Right ventricle myocardium superior (tissue), 1 donor: ENCODE measurements at places on chromosomes 5 and 9. TPM values are rescaled to one million over a fixed set of nuclear protein-coding genes. Genes with fewer than 3 reads are reported as not detected.

- DNase-seq: no peak
Measured at GRCh38 chr5:125175348-125176004, 429.0 kb upstream of the ZNF608 start.

- no peak for DNase-seq
Measured at GRCh38 chr9:78319197-78320029, 22.5 kb downstream of the PSAT1 start.

- no peak for DNase-seq
Measured at GRCh38 chr5:22577711-22578110, 275.4 kb downstream of the CDH12 start.

The SLC34A1 gene
- total RNA-seq: not detected

DNA sequence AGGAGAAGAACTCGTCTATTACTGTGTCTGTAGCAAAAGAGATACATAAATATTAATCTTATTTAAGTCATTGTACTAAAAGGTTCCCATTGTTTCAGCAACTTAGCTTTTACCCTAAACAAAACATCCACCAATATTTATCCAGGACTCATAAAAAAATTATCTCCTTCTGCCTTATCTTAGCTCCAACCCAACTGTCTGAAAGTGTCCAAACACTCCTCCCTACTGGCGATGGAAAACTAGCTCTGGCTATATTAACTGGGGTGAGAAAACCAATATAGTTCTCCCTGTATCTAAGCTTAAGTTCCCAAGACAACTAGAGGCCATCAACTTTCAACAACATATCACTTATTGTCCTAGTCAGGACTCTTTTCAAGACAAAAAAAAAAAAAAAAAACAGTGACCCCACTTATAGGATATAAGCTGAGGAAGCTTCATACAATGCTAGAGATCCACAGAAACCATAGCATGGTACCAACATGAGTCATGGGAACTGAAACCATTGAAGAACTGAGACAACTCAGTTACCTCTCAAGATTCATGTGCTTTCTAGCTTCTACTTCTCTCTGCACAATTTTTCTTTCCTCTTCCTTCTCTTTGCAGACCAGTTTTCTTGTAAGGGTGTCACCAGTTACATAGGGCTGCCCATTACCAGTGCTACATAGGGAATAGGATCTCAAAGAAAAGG, 150.7 kb upstream of the RASA1 start:
- no peak for DNase-seq

- DNase-seq: no peak
Measured at GRCh38 chr9:96478829-96479371, 28.9 kb downstream of the HABP4 start.

GRCh38 chr5:91937121-91937520, 554.0 kb upstream of the ARRDC3 start:
- DNase-seq: no peak

- no peak for DNase-seq
Measured at GRCh38 chr9:103514767-103515166, 519.6 kb downstream of the CYLC2 start.

The ZNF608 gene
- 8.6 TPM for total RNA-seq

DNA sequence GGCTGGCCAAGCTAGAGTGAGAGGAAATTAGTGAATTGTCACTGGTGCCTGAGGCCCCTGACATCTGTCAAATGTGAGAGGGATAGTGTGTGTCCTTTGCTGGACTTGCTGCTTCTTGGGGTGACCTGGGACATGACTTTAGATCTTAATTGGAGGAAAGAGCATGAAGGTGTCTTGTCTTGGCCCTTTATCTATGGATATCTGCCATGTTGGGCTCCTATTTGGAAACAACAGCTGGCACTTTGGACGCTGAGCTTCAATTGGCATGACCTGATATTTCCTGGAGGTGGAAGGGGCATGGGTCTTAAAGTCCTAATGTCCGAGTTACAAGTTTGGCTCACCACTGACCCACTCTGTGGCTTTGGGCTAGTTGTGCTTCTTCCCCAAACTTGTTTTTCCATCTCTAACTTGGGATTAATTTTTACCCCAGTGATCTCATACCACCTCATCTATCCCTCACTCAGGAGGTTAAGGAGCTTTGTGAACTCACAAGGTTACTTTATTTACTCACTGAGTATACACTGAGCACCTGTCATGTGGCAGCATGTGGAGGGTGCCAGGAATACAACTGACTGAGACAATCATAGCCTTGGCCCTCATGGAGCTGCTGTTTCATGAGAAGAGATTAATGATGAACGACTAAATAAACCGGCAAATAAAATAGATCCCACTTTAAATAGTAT, 30.1 kb upstream of the CXCL14 start:
- DNase-seq: no peak

The HINT1 gene
- 194 TPM for total RNA-seq

DNA sequence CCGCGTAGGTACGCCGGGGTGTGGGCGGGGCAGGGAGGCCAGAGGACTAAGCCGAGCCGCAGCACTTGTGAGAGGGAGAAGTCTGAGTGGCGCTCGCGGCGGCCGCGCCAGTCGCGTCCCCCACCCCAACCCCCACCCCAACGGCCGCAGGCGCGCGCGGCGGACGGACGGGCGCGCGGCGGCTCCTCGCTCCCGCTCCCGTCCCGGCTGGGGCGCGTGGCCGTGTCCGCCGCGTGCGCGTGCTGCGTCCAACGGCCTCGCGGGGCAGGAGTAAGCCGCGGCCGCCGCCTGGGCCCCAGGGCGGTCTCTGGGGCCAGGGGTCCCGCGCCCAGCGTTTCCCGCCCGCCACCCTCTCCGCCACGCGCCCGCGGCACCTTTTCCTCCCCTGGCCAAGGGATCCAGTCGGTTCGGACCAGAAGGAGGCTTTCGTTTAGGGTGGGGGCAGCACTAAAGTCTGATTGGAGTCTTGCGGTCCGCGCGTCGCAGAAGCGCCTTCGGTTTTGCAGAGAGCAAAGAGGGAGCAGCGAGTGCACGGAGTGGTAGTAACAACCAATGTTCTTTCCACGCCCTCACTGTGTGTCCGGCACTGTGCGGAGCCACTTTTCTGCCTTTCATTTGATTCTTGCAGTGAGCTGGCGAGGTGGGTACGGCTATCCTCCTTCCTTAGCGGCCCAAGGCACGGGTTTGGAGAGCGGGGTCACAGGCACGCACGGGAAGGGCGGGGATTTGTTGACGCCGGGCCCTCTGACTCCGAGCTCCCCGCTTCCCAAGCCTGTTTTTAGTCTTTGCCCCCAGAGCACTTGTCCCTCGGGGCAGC, 483 bp downstream of the G3BP1 start:
- peak; percentile 62 for DNase-seq

DNA sequence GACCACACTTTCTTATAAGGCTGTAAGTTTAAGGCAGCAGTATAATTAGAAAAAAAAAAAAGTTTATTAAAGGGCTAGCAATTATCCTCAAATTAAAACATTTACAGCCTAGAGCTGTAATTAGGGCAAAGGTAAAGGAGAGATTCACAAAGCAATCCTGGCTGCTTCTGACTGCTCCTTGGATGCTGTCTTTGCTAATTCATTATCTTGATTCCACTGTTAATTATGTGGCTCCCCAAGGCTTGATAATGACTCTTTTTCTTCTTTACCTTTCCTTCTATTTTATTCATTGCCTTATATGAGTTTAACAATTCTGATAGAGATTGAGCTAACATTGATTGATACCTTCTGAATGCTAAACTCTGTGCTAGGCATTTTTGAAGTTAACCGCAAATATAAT, 476.5 kb downstream of the DTWD2 start:
- DNase-seq: no peak

- no peak for DNase-seq
Measured at GRCh38 chr9:105053209-105053652, 125.3 kb upstream of the ABCA1 start.

The ARL14EPL gene
- not detected for total RNA-seq

DNA sequence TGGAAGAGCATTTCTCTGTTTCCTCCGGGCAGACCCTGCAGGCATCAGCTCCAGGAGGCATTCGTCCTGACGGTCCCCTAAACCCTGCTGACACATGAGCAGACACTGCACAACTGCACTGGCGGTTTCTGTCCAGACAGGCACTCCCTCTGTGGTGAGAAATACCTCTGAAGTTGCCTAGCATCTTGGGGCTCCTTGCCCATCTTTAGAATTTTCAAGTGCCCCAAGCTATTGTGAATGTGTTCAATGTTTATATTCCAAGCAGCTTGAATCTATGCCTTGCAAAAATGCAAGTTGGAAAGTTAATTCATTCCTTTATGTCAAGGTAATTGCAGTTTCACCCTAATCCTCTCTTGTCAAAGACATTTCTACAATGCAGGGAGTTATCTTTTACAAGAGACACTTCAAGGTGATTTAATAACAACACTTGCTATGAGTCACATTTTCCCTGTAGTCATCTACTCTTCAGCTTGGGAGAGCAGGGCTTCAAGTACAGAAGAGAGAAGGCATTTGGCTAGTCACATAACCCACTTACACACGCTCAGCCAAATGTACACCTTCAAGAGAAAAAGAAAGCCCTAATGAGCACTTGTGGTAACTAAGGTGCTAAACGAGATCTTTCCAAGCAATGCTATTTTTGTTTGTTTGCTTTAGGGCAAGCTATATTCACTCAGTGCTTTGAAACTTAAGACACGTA, 302.5 kb downstream of the MLLT3 start:
- no peak for DNase-seq

The SFXN1 gene
- 28.7 TPM for total RNA-seq

- no peak for DNase-seq
Measured at GRCh38 chr9:124279531-124280175, 21.9 kb downstream of the NEK6 start.

The IL13 gene
- total RNA-seq: not detected

The WNT8A gene
- not detected for total RNA-seq

- no peak for DNase-seq
Measured at GRCh38 chr9:137352511-137353222, 50.6 kb upstream of the NRARP start.

The FIBCD1 gene
- 0.59 TPM for total RNA-seq

DNA sequence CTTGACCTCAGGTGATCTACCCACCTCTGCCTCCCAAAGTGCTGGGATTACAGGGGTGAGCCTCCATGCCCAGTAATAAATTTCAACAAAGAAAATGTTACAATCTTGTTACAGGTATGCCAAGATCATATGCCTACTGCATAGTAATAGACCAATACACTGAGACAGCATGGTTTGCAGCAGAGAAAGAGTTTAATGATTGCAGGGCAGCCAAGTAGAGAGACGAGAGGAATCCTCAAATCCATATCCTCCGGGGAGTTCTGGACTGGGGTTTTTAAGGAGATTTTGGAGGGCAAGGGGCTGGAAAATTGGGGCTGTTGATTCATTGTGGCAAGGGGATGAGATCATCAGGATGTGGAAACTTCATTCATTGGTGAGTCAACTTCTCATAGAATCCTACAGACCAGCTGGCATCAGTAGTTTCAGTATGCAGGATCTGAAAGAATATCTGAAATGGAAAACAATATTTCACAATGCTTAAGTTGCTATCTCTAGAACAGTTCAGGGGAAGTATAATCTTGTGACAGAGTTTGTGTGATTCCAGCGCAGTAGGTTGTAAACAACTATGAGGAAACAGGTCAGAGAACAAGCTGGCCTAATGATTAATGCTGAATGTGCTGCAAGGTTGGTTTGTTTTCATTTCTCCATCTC, 14.8 kb upstream of the TUT7 start:
- DNase-seq: no peak

The PDE4D gene
- 30.2 TPM for total RNA-seq

- DNase-seq: peak; percentile 47
Measured at GRCh38 chr9:16401701-16402100, 468.8 kb downstream of the BNC2 start.

- no peak for DNase-seq
Measured at GRCh38 chr5:132281856-132282614, 12.2 kb upstream of the SLC22A4 start.

- no peak for DNase-seq
Measured at GRCh38 chr5:160462167-160462566, 40.5 kb downstream of the PTTG1 start.

The CCDC107 gene
- 48.4 TPM for total RNA-seq

DNA sequence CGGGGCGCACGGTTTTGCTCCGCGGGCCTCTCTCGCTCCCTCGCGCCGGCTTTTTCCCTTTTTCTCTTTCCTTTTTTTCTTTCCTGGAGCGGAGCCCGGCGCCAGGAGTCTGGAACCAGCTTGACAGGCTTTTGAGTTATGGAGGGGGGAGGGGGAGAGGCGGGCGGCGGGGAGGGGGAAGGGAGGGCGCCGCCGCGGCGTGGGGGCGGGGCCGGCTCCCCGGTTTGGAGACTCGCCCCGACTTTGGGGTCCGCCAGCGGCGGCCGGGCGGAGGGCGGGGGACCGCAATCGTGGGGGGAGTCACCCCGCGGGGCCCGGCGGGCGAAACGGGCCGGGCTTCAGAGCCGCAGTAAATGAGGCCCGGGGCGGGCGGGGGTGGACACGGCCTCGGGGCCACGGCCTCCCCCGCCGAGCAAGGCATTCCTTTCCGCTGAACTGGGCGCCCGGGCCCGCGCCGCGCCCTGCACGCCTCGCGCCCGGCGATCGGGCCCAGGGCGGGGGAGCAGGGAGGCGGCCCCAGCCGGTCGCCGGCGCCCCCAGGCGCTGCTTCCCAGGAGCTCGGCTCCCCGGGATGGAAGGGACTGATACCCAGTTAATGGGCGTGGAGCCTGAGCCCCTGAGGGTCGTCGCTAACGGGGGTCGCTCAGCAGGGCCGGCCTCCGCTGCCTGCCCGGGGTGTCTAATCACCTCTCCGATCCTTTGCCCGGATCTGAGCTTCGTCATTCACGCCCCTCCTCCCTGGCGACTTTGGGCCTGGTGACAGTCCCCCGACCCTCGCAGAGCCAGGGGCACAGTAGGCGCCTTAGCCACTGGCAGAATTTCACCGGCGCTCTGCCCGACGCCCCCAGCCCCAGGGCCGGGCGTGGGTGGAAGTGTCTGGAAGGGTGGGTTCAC, 138.1 kb downstream of the C9orf50 start:
- DNase-seq: peak; percentile 91

- no peak for DNase-seq
Measured at GRCh38 chr5:21862986-21863385, 990.2 kb downstream of the CDH12 start.

- DNase-seq: no peak
Measured at GRCh38 chr9:93061791-93062763, 3.6 kb downstream of the SUSD3 start.

The CCT5 gene
- 92.8 TPM for total RNA-seq

DNA sequence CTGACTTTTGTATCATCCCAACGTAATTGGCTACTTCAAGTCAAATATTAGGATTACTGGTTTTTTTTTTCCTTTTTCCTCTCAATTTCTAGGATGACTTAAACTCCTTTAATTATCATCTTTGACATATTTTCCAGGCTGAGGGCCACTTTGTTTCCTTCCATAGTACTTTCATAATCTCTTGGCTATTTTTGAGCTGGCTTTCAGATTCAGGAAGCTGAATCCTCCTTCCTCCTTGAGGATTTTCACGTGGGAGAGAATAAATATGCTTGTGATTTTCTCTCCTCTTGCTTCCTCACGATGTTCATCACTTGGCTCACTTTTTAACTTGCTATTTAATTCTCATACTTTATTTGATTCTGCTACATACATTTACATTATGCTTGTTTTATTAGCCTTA, 88.1 kb downstream of the ITGA1 start:
- no peak for DNase-seq

GRCh38 chr9:114446036-114446435, 58.3 kb upstream of the AKNA start:
- DNase-seq: no peak

DNA sequence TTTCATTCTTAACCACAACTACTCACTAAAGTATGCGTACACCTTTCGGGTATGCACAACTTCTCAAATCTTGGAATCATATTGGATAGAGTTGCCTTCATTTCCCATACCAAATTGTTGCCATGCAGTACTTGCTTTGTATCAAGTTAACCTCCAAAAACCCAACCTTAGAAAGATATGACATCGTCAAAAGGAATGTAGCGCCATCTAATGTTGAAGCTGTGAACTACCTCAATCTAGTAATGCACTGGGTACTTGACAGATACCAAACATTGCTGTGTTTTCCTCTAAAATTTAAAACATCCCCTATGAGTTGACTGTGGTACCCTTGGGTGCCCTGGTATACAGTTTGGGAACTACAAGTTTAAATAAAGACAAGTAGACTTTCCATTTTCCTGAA, 318.4 kb downstream of the ARL15 start:
- no peak for DNase-seq
